ENCODE measurements at places on chromosomes 7 and 10.

- DNase-seq = no peak
Observed at GRCh38 chr10:129792864-129793263, 171.2 kb downstream of the EBF3 start.

- no peak for DNase-seq
Observed at GRCh38 chr10:95264227-95265051, 26.4 kb downstream of the PDLIM1 start.

- DNase-seq = peak; percentile 51
Observed at GRCh38 chr10:88106366-88106765, 242.9 kb downstream of the PTEN start.

- no peak for DNase-seq
Observed at GRCh38 chr7:157990226-157990880, 597.3 kb downstream of the PTPRN2 start.

GRCh38 chr7:158353606-158354570 lies 233.7 kb downstream of the PTPRN2 start:
- peak; percentile 1 for DNase-seq

DNA sequence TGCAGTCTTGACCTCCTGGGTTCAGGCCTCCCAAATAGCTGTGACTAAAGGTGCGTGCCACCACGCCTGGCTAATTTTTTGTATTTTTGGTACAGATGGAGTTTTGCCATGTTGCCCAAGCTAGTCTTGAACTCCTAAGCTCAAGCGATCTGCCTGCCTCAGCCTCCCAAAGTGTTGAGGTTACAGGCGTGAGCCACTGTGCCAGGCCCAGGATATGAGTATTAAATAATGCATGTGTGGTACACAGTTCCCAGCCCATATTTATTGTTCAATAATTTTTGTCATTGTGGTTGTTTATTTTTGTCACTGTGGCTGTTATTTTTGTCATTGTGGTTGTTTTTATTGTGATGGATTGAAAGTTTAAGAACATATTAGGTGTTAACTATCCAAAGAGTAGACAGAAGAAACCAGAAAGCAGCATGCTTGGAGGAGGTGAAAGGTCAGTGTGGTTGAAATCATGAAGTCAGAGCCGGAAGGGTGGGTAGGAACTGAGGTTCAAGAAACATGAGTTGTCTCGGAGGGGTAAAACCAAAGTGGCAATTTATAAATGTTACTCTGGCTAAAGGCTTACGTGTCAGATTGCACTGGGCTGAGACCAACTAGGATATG lies 45.0 kb downstream of the MRC1 start:
- no peak for DNase-seq

DNA sequence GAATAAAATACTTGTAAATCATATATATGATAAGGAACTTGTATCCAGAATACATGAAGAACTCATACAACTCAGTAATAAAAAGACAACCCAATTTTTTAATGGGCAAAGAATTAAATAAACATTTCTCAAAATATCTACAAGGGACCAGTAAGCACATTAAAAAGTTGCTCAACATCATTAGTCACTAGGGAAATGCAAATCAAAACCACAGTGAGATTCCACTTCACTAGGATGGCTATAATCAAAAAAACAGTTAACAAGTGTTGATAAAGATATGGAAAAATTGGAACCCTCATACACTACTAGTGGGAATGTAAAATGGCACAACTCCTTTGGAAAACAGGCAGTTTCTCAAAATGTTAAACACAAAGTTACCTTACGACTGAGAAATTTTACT lies 40.3 kb upstream of the YAE1 start:
- no peak for DNase-seq

GRCh38 chr10:87867453-87867852 lies 4.0 kb downstream of the PTEN start:
- peak; percentile 51 for DNase-seq

- DNase-seq = no peak
Observed at GRCh38 chr10:95988702-95989101, 54.7 kb upstream of the CCNJ start.

- DNase-seq = no peak
Observed at GRCh38 chr7:44750921-44751571, 2.4 kb downstream of the ZMIZ2 start.

GRCh38 chr10:31288001-31288400 lies 31.0 kb upstream of the ZEB1 start:
- DNase-seq = no peak

- DNase-seq = peak; percentile 64
Observed at GRCh38 chr10:9209105-9209798, 1154.8 kb downstream of the GATA3 start.

- DNase-seq = no peak
Observed at GRCh38 chr7:124635416-124635815, 130.2 kb downstream of the GPR37 start.

DNA sequence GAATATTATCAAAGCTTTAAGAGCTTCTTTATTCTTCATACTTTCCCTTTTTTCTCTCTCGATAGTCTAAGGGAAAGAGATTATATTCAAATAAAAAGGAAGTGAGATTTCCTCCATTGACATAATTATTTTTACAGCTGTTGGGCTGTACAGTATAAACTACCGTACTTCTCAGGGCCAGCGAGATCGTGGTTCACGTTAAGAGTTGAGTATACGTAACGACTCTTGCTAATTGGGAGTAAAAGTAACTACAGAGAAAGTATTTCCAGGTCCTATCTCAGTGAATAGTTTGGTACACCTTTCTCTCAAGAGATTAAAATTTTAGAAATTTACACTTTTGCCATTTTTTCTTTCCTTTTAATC lies 57.8 kb downstream of the INPP5F start:
- DNase-seq = no peak

DNA sequence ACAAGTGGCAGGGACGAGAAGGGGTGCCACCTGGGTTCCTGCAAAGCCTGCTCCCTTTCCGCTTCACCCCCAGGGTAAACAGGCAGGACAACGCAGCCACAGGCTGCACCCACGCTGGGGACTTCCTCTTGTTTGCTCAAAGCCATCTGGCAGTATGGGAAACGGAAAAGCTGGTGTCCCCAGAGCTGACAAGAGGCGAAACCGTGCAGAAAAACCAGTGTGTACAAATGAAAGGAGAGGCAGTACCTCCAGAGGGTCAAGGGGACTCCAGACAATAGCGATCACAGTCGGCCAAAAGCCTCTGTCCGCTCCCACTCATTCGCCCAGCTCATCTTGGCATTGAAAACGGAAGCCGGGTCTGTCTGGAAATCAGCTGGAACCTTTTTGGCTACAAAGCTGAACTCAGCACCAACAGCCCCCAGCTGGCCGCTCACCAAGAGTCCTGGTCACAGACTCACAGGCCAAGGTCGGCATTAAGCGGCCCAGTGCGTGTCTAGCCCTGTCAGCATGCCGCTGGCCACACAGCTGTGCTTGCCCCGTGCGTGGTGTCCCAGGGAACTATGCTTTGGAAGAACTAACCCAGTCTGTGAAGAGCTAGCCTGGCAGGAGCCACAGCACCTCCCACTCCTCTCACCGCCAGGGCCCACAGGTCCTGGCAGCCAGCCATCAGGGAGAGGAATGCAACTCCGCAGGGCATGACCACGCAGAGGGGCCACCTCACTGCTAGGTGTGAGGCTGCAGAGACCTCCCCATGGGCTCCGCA lies 10.4 kb downstream of the TNS3 start:
- DNase-seq = peak; percentile 74

- no peak for DNase-seq
Observed at GRCh38 chr10:75513292-75513885, 82.0 kb downstream of the LRMDA start.

GRCh38 chr10:87798082-87798481 lies 19.9 kb downstream of the ATAD1 start:
- DNase-seq = no peak

GRCh38 chr7:112771166-112771565 lies 19.0 kb downstream of the TMEM168 start:
- DNase-seq = no peak

DNA sequence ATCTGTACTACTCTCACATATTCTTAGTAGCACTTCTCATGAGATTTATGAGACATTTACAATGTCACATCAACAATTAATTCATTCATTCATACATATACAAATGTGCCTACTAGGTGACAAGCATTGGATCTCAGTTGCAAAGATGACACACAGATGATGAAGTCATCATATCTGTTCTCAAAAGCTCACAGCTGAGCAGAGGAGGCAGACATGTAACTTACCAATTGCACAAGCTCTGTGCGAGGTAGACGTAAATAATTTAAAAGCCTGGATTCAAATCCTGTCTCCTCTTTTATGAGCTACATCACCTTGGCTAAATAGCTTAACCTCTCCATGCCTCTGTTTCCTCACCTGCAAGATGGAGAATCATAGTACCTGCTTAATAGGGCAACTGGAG lies 109.4 kb upstream of the FAM133B start:
- DNase-seq = no peak

DNA sequence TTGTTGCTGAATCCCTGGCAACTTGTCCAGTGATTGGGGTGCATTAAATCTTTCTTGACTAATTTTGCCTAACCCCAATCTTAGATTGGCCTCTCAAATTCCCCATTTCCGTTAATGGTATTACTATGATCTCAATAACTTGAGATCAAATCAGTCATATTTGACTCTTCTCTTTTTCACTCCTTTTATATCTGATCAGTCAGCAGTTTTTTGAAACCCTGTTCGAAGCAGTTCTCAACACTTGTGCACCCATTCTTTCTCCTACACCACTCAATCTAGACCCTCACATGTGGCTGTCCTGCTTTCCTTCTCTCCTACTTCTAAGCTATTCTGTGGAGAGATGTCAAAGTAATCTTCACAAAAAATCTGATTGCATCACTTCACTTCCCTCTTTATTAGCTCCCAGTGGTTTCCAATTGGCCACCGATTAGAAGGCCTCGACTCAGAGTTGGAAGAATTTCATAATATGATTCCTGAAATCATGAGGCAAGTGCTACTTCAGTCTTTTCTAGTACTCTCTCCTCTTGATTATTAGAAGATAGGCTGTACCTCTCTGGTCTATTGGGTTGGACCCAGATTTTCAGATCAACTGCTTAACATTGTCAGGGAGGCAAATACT lies 128.9 kb downstream of the ZNF365 start:
- DNase-seq = no peak

DNA sequence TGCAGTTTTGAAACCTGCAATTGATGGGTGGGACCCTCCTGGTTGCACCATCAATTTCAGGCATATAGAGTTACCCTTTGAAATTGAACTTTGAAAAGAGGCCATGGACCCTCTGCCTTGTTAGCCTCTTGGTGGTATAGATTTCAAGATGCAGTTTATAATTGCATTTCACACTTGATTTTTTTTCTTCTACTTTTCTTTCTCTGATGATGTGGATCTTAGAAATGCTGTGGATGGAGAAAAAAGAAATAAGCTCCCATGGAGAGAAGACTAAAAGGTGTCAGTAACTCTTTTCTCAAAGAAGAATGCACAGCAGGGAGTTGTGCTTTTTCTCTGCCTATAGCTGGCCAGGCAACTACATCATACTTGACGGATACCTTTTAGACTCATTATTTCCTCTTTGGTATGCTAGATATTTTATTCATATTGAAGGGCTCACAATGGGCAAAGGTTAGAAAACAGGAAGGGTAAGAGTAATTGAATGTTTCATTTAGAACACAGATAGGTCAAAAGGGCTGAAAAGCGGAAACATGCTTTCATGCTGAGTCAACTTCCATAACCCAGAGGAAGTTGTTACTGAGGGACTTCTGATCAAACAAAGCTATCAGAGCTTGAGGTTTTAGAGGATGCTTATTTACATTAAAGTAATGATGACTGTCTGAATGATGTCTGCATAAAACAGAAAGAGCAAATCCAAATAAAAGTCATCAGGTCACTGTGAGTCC lies 773.2 kb upstream of the LRRN3 start:
- DNase-seq = no peak

- DNase-seq = no peak
Observed at GRCh38 chr10:61098966-61099365, 155.0 kb upstream of the RHOBTB1 start.

GRCh38 chr7:1059200-1060091 lies 15.1 kb downstream of the GPR146 start:
- DNase-seq = no peak

- no peak for DNase-seq
Observed at GRCh38 chr10:133394801-133395221, 854 bp downstream of the MTG1 start.

DNA sequence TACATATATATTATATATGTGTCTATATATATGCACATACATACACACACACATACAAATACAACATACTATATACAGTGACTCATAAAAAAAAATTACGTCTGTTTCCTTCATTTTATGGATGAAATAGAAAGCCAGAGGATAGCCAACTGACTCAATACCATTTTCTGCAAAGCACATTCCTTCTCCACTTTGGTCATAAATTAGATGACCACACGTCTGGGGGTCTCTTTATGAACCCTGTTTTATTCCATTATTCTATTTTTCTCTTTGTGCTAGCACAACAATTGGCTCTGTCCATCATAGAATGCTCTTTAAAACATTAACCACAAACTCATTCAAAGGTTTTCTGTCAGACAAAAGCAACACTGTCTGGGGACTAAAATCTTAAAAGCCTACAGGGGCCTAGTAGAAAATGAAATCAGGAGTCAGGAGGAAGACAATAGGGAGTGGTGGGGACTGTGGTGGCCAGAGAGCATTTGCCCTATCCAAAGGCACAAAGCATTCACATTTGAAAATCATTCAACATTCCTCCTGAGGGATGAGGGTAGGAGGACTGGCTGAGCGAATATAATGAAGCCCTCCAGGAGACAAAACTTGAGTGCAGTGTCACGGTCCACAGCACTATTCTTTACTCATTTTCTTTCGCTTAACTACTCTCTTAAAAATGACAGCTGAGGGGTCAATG lies 4.3 kb downstream of the CUBN start:
- DNase-seq = no peak

DNA sequence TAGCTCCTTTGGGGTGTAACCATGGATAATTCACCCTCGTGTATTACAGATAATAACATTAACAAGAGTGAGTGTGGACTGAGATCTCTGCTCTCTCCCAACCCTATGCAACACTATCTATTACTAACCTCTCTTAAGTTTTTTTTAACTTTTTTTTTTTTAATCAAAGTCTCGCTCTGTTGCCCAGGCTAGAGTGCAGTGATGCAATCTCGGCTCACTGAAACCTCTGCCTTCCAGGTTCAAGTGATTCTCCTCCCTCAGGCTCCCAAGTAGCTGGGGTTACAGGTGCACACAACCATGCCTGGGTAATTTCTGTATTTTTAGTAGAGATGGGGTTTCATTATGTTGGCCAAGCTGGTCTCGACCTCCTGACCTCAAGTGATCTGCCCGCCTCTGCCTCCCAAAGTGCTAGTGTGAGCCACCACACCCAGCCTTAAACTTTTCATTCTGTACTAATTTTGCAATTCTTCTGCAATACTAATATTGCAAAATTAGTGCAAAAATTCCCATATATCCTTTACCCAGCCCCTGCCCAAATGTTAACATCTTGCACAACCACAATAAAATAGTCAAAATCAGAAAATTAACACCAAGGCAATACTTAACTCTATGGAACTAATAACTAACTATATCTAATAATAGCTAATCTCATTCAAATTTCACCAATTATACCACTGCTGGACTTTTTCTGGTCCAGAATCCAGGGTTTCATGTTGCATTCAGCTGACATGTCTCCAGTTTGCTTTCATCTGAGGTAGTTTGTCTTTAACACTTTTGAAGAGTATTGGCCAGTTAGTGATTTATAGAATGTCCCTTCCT lies 66.5 kb upstream of the TCF7L2 start:
- no peak for DNase-seq

Measured in KG1 (cell line).